ENCODE measurements at places on chromosomes 4 and X.

DNA sequence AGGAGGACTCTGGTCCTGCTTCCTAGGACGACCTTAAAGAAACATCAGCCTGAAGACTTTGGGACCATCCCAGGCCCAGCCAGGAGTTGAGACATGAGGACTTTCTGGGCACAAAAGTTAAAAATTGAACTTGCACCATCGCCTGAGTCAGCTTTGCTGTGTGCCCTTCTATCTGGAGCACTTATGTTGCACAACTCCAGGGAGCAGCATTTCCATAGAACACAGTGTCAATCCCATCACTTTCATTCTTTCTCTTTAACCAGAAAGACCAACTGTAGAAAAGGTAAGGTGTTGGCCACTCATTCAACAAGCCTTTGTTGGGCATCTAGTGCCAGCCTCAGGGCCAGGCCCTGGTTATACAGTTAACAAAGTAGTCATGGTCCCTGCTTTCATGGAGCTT is 8.6 kb upstream of the CLDN24 start:
- DNase-seq, result no peak

GRCh38 chr4:16029262-16029661 is 54.6 kb downstream of the PROM1 start:
- DNase-seq, result peak; percentile 70

- DNase-seq, result no peak
Measured at GRCh38 chr4:141314627-141315026, 93.9 kb downstream of the ZNF330 start.

DNA sequence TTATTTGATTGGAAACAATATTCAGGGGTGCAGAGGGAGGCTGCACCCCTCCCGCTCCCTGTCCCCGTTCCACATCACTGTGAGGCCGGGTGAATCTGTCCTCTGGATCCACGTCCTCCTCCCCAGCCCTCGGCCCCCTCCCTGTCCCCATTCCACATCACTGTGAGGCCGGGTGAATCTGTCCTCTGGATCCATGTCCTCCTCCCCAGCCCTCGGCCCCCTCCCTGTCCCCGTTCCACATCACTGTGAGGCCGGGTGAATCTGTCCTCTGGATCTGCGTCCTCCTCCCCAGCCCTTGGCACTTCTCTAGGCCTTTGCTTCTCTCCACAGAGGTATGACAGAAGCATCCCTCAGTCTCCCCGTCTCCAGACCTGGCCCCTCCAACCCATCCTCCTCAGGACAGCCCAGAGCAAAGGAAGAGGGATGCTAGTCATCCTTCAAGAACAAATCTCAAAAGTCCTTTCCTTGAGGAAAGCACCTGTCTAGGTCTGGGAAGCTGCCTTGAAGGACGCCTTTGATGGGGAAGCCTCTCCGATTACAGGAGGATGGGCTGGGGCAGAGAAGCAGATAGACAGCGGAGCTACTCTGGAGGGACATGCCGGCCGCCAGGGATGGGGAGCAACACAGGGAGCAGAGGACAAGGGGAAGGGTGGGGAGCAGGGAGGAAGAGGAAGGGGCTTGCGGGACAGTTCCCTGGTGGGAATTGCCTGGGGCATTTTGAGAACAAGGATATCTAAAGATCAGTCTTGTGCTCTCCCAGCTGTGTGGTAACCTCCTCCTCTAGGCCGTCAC is 10.8 kb upstream of the AFAP1 start:
- no peak for DNase-seq

- no peak for DNase-seq
Measured at GRCh38 chrX:74529311-74529710, 85.1 kb downstream of the RLIM start.

GRCh38 chr4:173270312-173271027 is 63.7 kb downstream of the HMGB2 start:
- DNase-seq, result no peak

GRCh38 chr4:48255959-48256342 is 13.7 kb downstream of the TEC start:
- DNase-seq, result no peak

DNA sequence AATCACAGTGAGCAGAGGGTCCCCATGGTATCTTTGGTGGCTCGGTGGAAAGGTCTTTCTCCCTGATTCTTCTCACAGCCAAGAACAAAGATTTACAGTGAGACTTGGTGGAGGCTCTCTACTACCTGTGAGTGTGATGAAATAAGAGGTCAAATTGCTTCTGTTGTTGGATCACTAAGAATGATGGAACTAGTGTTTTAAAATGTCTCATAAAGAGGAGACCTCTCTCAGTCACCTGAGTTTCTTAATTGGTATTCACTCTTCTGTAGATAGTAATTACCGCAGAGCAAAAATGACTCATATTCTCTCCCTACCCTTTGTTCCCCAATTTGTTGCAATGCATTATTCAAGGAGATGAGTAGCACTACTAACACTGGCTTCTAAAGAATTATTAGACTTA is 100.9 kb upstream of the TBC1D9 start:
- DNase-seq, result no peak

DNA sequence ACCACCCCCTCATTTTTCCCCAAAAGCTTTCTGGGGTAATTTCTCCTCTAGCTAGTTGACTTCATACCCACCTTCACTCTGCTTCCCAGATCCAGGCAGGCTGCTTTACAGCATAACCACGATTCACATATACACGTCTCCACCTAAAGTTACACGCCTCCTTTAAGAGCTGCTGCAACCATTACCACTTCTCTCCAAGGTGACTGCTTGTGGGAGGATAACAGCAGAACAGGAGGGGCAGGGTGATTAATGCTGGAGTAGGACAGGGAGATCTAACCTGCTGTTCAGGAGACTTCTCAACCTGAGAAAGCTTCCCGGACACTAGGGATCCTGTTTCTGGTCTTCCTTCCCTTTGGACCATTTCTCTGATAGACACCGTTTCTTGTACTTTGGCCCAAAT is 77.4 kb downstream of the MGST2 start:
- DNase-seq, result no peak

- no peak for DNase-seq
Measured at GRCh38 chr4:96094183-96094582, 254.3 kb downstream of the PDHA2 start.

DNA sequence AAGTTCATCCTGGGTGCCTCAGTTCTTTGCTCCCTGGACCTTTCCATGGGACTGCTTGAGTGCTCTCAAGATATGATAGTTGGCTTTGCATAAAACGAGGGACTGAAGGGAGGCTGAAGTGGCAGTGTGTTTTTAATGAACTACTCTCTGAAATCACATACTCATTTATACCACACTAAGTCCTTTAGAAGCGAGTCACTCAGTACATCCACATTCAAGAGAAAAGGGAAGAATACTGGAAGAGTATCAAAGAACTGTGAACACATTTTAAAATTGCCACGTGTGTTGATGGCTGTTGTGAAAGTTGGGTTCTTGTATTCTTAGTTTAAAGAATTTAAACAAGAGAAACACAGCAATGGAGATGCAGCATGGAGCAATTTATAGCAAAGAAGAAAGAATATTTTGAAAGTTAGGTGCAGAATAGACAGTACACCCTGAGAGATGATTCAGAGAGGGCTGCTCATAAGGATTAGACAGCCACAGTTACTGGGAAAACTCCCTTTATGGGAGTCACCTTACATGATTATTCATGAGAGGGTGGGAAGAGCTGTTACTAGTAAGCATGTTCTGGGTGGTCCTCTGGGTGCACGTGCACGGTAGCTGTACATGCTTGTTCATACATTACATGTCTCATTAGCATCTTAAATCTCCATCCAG is 380.7 kb downstream of the ADGRL3 start:
- no peak for DNase-seq

- DNase-seq, result no peak
Measured at GRCh38 chrX:119082278-119082677, 9.5 kb downstream of the CT47C1 start.

DNA sequence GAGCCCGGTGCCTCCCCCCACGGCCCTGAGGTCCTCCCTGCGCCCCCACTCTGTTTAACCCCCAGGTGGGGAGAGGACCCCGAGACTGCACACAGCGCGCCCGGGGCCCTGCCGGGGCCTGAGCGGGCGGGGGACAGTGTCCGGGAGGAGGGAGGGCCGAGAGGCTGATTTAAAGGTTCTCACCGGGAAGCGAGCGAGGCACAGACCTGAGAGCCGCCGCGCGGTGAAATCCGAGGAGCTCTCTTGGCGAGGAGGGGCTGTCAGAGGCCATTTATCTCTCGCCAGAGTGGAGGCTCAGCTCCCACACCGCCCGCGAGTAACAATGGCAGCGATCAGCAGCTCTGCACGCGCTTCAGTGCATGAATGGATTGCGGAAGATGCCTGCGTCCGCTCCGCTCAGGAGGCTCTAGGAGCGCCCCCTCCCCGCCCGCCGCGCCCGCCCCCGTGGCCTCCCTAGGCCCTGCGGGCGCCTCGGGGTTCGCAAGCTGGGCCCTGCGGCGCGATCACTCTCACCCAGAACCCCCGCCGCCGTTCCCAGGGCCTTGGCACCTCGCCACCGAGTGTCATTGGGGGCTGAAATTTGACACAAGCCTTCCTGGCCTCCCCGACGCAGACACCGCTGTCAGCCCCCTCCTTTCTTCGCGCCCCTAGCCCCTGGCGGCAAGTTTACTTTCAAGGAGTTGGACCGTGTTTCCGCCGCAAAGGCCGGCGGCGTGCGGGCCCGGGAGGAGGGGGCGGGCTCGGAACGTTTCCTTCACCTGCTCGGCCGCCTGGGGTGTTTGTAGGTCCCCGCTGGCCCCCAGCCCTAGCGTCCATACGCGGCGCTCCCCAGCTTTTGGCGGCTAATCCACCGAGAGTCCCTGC is 48.7 kb upstream of the BCOR start:
- no peak for DNase-seq

DNA sequence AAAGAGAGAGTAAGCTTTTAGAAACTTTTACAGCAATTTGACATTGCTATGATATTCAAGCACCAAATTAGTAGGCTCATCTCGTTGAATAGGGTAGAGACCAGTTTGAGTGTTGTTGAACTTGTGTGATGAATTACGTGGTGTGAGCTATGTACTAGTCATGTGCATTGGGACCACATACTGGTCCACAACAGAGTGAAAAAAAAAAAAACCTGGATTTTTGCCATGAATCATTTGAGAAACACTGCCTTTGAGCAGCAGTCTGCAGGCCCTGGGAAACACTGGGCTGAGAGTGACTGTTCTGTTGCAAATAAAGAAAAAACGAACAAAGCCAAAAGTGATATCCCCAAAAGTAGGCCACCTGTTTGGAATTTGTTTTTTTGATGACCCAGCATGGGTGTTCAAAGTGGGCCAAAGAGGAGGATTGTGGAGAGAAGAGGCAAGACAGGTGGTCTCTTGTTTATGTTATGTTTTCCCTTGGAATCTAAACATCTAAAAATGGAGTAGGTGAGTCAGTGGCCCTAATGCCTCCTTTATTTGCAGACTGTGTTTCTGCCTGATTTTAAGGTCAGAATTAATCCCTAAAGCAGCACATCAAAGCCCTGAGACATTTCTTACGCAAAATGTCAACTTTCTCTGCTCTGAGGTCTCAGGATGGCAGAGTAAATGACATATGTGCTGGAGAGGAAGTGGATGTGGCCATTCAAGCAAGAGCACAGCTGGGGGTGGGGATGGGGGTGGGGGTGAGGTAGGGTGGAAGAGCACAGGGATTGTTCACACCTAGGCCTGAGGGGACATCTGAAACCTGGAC is 33.5 kb downstream of the TAF7L start:
- DNase-seq, result no peak

GRCh38 chrX:69231903-69232302 is 66.7 kb upstream of the PJA1 start:
- DNase-seq, result no peak

GRCh38 chr4:111230265-111230664 is 607.4 kb upstream of the PITX2 start:
- DNase-seq, result no peak

DNA sequence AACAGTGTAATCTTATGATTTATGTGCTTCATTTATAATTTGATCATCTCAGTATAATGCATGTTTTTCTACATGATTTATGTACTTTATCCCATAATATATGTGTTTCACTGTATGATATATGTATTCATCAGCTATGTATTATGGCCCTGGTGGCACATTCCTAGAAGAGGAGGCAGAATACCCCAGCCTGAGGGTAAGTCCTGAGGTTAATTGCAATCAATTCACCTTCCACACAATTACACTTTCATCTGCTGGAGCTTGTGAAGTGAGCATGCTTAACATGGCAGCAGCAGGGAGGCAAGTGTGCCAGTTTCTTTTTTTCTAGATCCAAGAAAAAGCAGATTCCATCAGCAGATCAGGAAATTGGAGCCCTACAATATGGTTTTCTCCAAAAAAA is 81.2 kb downstream of the CXXC4 start:
- DNase-seq, result no peak

DNA sequence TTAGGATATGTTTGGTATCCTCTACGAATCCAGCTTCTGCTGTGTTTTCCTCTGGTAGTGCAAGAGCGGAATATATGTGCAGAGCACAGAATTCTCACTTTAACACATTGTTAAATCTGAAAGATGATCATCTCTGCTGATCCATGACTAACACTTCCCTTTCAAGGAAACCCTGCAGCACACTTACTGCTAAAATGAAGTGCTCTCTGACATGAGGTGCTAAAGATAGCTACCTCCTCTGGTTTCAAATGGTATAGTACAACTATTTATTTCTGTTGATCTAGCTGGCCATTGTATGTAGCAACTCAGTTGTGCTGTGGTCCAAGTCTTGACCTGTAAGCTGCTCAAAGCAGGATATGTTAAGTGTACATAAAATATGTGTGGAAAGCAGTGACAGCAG is 162.4 kb upstream of the FMR1 start:
- DNase-seq, result no peak

- no peak for DNase-seq
Measured at GRCh38 chr4:23038626-23039491, 346.1 kb downstream of the GBA3 start.

DNA sequence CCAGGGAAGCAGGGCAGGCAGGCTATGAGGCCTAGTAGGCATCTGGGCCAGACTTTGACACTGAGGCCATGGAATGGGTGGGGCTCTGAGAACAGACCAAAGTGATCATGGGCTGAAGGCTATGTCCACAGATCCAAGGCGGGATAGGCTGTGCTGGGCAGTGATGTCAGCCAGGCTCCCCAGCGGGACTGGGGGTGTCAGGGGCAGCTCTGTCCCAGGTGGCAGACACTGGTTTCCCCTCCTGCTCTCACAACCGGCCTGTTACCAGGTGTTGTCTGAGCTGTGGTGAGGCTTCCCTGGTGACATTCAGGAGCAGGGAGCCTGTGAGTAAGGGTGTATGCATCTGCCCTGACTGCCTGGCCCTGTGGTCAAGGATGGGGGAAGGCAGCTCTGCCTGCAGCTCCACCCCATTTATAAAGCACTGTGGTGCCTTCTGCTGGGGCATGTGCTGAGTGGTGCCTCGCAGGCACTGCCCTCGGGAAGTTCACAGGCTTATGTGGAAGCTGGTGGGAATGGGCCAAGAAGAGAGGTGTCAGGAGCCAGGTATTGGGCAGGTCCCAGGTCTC is 2.9 kb downstream of the IL9R start:
- no peak for DNase-seq
